ENCODE measurements at places on chromosomes 1 and 21.

GRCh38 chr1:157274698-157275534, 136.7 kb upstream of the ETV3 start:
- no peak for DNase-seq

DNA sequence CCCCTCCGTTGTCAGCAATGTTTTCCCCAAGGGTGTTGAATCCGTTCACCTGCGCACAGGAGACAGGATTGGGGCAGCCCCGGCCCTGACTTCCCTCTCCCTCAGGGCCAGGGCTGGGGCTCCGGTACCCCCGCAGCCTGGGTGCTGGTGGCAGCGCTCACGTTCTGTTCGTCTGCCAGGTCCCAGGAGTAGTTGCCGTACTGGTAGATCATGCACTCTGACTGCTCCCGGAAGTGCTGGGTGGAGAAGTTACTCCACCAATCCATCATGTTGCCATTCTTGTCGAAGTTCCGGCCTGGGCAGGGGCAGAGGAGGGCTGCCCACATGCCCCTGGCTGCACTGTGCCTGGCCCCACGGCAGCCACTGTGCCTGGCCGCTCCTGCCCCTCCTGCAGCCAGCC, 6.1 kb downstream of the PRXL2B start:
- no peak for DNase-seq

DNA sequence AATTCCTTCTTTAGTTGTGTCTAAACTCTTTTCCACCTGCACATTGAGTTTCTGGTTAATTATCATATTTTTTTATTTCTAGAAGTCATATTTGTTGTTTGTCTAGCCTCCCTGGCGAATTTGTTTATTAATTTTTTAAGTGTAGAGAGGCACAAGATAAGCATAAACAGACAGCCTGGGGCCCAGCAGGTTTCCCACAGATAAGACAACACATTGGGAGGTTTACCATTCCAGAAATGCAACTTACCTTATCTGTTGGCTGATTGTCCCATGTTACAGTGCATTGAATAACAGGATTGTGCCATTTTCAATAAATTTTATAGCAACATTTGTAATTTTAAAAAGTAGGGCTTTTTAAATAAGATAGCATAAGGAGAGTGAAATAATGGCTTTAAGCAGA, 34.9 kb downstream of the COG2 start:
- DNase-seq, result no peak

GRCh38 chr1:178232949-178233348, 139.0 kb downstream of the RASAL2 start:
- DNase-seq, result no peak

GRCh38 chr1:59410457-59410856, 113.6 kb downstream of the FGGY start:
- no peak for DNase-seq

DNA sequence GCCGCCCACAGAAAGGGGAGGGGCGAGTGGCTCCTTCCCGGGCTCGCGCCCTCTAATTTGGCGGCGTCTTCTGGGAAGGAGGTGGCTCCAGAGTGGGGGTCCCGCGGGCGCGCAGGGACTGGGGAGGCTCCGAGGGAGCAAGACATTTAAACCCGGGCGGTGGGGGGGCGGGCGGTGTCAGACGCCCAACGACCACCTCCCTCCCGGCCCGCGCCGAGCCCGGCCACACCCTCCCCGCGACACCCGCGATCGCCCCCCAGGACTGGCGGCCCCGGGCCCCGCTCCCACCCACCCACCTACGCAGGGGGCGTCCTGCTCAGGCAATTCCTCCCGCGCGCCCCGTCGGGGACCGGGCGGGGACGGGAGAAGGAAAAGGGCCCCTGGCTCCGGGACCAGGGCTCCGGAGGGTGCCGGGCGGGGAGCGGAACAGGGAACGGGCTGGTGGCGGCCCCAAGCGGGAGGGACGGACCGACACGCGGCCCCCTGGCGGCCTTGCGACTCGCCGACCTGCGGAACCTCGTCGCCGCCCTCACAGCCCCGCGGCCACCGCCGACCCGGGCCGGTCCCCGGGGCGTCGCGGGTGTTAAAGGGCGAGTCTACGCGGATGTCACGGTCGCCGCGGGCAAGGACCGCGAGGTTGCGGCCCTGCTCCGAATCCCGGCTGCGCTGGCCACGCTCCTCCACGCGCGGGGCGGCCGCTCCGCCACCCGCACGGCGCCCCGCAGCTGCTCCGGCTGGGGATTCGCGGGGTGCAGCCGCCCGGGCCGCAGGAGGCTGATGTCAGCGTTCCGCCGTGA, 94.0 kb upstream of the FMN2 start:
- no peak for DNase-seq

- no peak for DNase-seq
Observed at GRCh38 chr1:20325844-20326420, 35.3 kb downstream of the VWA5B1 start.

DNA sequence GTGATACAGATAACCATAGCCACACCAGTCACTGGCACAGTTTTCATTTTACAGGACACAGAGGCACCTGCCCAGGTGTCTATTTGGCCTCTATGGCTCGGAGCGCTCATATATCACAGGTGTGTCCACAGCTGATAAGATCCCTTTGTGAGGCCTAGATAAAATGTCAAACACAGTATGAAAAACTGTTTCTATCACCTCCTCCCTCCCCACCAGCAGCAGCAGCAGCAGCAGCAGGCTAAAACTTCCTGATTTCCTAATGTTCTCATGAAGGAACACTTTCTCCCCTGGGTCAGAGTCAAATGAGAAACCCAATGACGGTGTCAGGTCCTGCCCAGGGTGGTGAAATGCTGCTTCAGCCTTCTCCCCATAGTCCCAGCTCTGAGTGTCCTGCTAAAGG, 24.4 kb downstream of the ELAPOR1 start:
- no peak for DNase-seq

DNA sequence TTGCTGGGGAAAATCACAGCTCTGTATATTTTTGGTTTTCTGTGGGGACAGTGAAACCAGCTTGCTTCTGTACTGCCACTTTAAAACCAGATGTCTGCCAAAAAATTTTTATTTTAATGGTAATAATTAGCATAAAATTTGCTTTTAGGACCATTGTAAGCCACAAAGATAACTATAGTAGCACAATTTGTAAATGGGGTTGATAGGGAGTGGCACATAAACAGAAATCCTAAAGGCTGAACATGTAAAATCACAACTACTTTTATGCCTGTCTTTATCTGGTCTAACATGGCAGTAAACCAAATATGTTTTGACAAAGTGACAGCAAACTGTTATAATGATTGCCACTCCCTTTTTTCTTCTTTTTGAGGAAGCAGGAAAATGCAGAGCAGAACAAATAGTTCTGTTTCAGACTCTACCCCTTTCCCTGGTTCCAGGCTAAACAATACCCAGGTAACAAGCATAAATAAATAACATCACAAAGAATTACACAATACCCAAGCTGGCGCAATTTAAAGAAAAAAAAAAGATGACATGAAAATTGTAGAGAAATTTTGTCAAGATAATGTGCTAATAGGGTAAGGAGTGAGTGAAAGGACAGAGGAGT, 24.0 kb upstream of the CCDC181 start:
- no peak for DNase-seq

GRCh38 chr1:225996946-225997545, 2.1 kb downstream of the SDE2 start:
- DNase-seq, result no peak

GRCh38 chr1:14769486-14770274, 171.2 kb downstream of the KAZN start:
- DNase-seq, result no peak

- no peak for DNase-seq
Observed at GRCh38 chr1:55926906-55927471, 652.4 kb downstream of the PLPP3 start.

- no peak for DNase-seq
Observed at GRCh38 chr21:20110368-20110767, 887.8 kb upstream of the NCAM2 start.

- DNase-seq, result no peak
Observed at GRCh38 chr21:33618407-33618806, 23.1 kb downstream of the CRYZL1 start.

- no peak for DNase-seq
Observed at GRCh38 chr21:40540216-40540615, 306.7 kb downstream of the DSCAM start.

Measured in germinal center (tissue), 1 donor.